HCT116 (cell line): ENCODE measurements at places on chromosomes 11 and 22. TPM values are rescaled to one million over a fixed set of nuclear protein-coding genes. Genes with fewer than 3 reads are reported as not detected.

The ANGPTL5 gene
- total RNA-seq = not detected

The MYOD1 gene
- total RNA-seq = not detected

The ACRV1 gene
- total RNA-seq = not detected

The ST13 gene
- 301 TPM for total RNA-seq

The OR5B21 gene
- total RNA-seq = not detected

The OR51M1 gene
- not detected for total RNA-seq

The LMNTD2 gene
- total RNA-seq = 9.5 TPM

The TTC28 gene
- total RNA-seq = 0.12 TPM

The SH3BP1 gene
- total RNA-seq = 48.4 TPM

The MICAL2 gene
- total RNA-seq = 37.4 TPM

The NAT10 gene
- 101 TPM for total RNA-seq

The PKP3 gene
- 157 TPM for total RNA-seq

The SLC22A6 gene
- not detected for total RNA-seq

The OR51E1 gene
- not detected for total RNA-seq

The PGA5 gene
- not detected for total RNA-seq

The APOA5 gene
- 0.12 TPM for total RNA-seq

The APOBEC3B gene
- total RNA-seq = 10.3 TPM

The INS gene
- 0.44 TPM for total RNA-seq

The KMT5B gene
- 35.1 TPM for total RNA-seq

The WNT11 gene
- total RNA-seq = 1.9 TPM

The NCR3LG1 gene
- 1.5 TPM for total RNA-seq
